Vagina (tissue), 2 donors: ENCODE measurements at places on chromosomes 13 and 19. TPM values are rescaled to one million over a fixed set of nuclear protein-coding genes. Genes with fewer than 3 reads are reported as not detected.

DNA sequence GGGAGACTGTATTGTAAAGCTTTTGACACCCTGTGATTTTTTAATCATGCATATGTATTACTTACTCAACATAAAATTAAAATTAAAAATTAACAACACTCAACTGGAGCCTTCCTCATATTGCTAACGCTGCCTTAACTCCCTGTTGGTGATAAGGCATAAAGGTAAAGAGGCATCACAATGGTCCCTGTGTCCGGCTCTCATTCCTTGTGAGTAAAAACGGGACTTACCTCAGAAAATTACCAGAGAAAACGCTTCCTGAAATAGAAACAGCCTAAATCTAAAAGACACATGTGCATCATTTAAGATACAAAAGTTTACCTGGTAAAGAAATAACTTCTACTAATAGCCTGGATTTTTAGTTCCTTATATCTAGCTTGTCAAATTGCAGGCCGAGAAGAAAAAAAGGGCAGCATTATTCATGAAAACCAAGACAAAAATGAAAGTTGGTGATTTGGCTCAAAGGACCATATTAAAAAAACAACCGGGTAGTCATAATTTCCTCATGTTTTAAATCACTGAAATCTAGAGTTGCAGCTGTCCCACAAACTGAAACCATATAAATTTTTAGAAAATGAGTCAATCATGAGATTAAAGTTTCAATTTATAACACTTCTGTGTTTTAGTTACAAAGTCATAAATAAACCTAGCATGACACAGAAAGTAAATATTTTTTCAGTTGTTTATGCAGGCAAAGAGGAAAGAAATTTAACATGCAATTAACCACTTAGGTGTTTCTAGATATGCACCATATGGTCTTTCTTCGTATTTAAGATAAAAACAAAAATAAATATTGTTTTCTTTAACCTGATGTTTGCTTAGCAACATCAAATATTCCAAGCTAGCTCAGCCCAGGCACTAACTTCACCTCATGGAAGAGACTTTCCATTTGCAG is 94.7 kb downstream of the MIPEP start:
- no peaks in the 10 kb centered on the region for H3K36me3 ChIP-seq
- no peaks in the 10 kb centered on the region for H3K27me3 ChIP-seq
- peak overlapping the region; percentile 5 for H3K27ac ChIP-seq
- H3K4me1 ChIP-seq, result peaks cover 16% of the 10 kb centered on the region
- H3K4me3 ChIP-seq, result no peak overlapping the region
- DNase-seq, result no peak

Gene LPAR2
- total RNA-seq, result 15.2 TPM

Gene DENND1C
- 2.9 TPM for total RNA-seq

Gene ZNF493
- 34.6 TPM for total RNA-seq

Gene ZNF625
- 6.6 TPM for total RNA-seq

Gene FLT3LG
- 10.1 TPM for total RNA-seq

GRCh38 chr19:14496029-14496833 is at the start of gene GIPC1:
Gene GIPC1 (minus strand): TSS chr19:14496127. CDS start chr19:14482976, 13,151 bp downstream.
- H3K4me1 ChIP-seq, result peaks cover 54% of the 10 kb centered on the region
- peak; percentile 98 for DNase-seq
- no peaks in the 10 kb centered on the region for H3K36me3 ChIP-seq
- peak within 1 kb of the TSS; percentile 87 for H3K4me3 ChIP-seq

- no peaks in the 10 kb centered on the region for H3K27me3 ChIP-seq
- DNase-seq, result no peak
- H3K4me3 ChIP-seq, result no peak overlapping the region
- H3K4me1 ChIP-seq, result no peaks in the 10 kb centered on the region
Measured at GRCh38 chr19:29777781-29778309, 33.9 kb upstream of the CCNE1 start.
